Vagina (tissue), 2 donors: ENCODE measurements at places on chromosomes 4 and X. TPM values are rescaled to one million over a fixed set of nuclear protein-coding genes. Genes with fewer than 3 reads are reported as not detected.

The NXF2 gene
- total RNA-seq: not detected

The SORBS2 gene
- total RNA-seq: 60.4 TPM

The IL2 gene
- not detected for total RNA-seq

The GALNTL6 gene
- total RNA-seq: 0.74 TPM

The MAGEB16 gene
- not detected for total RNA-seq

The SH3TC1 gene
- total RNA-seq: 50.6 TPM

The VSIG4 gene
- total RNA-seq: 57.0 TPM

The SYNPO2 gene
- total RNA-seq: 109 TPM

The SPIN2A gene
- total RNA-seq: 2.5 TPM

The SMPX gene
- not detected for total RNA-seq

The IGSF1 gene
- total RNA-seq: 1.2 TPM

The SOD3 gene
- total RNA-seq: 280 TPM

The FAM184B gene
- not detected for total RNA-seq

The GAGE2A gene
- total RNA-seq: not detected
